Forelimb muscle (tissue), 1 donor: ENCODE measurements at places on chromosomes 7 and 10.

- peak; percentile 11 for DNase-seq
Observed at GRCh38 chr7:147859033-147859432, 731.5 kb upstream of the C7orf33 start.

DNA sequence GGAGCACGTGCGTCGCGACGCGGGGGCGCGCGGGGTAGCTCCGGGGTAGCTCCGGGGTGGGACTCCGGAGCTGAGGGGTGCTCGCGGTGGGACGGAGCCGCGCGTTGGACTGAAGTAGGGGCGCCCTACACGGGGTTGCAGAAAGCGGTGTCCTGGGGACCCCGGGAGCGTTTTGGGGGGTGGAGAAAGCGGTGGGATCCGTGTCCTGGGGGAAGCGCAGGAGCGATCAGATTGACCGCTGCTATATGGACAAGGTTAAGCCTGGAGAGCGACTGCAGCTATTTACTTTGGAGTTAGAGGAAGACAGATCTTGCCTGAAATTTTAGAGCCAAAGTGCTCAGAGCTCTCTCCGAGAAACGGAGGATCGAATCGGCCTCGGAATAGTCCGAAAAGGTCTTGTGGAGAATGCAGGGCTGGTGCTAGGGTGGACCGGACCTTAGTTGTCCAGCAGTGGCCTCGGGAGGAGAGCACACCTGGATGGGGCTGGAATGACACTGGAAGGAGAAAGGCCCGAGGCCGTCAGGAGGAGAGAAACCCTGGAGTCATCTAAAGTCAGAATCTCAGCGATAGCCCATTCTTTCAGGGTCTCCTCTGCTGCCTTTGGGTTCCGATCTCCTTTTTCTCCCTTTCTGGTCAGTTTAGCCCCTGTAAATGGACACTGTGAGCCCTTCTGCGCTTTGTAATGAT lies 564 bp downstream of the PDSS1 start:
- DNase-seq, result no peak

DNA sequence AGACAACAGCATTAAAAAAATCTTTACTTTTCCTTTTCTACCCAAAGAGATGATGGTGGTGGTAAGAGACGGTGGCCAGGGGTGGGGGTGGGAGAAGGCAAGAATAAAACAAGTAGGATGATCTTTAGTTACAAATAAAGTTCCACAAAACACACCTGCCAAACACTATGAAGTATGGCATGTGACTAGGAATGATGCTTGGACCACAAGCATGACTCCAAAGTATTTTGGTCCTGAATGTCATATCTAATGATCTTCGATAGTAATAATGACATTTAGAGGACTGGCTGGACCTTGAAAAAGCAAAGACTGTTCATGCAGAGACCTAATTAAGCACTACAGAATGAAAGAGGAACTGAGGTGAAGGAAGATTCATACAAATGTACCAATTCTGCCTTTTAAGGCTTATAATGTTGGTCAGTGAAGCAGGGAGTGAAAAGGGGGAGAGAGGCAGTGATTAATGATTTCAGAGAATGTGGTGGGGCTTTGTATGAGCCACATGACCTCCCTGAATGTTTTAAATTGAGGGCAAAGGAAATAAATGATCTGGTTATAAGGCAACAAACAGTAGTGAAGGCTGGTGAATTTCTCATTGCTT lies 29.6 kb upstream of the DKK1 start:
- DNase-seq, result no peak

GRCh38 chr7:45670717-45671116 lies 96.5 kb downstream of the ADCY1 start:
- no peak for DNase-seq

DNA sequence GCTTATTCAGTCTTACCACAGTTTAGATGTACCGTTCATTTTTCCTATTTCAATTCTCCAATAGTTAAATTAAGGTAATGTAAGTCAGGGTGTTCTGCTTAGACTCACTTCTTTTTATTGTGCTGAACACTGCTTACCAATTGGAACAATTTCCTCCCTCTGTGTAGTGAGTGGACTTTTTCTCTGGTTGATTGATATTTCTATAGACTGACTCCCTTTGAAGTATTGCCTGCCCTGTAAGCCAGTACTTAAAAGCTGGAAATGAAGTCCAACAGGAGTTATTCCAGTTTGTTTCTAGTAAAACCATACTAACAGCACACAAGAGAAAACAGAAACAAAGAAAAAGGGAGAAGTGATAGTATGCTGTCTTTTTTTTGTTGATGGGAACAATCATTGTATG lies 1674.9 kb downstream of the REEP3 start:
- no peak for DNase-seq

DNA sequence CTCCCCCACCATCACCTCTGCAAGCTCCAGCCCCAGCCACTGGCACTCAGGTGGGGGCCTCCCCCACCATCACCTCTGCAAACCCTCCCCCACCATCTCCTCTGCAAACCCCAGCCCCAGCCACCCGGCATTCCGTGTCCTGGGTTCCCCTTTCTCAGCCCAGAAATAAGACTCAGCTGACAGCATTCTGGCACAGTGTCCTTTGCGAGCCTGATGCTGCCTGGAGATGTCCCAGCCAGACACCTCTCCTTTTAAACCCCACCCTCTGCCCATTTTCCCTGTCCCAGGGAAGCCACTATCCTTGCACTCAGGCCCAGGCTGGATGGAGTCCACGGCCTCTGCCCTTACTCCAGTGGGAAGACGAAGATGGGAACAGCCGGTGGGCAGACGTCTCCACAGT lies 49.8 kb downstream of the ELFN1 start:
- DNase-seq, result no peak

- DNase-seq, result no peak
Observed at GRCh38 chr10:61998937-61999336, 97.4 kb downstream of the ARID5B start.
